ENCODE measurements at places on chromosomes 3 and 15. TPM values are rescaled to one million over a fixed set of nuclear protein-coding genes. Genes with fewer than 3 reads are reported as not detected.

AADAC gene
- total RNA-seq: not detected

FBXO40 gene
- total RNA-seq: not detected

XCR1 gene
- total RNA-seq: not detected

SLC2A2 gene
- total RNA-seq: not detected
